ENCODE measurements at places on chromosomes 4 and X.

DNA sequence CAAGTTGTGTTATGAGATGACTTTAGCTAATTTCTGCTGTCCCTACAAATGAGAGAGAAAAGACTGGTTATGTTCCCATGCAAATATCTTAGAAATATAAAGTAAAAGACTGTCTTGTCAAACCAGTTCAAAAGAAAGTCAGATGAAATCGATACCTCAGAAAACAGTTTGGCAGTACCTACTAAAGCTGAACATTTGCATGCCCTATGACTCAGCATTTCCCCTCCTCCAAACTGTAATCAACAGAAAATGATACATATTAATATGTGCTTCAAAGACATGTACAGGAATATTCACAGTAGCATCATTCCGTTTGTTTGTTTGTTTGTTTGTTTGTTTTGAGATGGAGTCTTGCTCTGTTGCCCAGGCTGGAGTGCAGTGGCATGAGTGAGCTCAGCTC is 90.3 kb downstream of the ARX start:
- no peak for DNase-seq

GRCh38 chr4:88794952-88795351 is 97.3 kb upstream of the NAP1L5 start:
- DNase-seq = no peak

DNA sequence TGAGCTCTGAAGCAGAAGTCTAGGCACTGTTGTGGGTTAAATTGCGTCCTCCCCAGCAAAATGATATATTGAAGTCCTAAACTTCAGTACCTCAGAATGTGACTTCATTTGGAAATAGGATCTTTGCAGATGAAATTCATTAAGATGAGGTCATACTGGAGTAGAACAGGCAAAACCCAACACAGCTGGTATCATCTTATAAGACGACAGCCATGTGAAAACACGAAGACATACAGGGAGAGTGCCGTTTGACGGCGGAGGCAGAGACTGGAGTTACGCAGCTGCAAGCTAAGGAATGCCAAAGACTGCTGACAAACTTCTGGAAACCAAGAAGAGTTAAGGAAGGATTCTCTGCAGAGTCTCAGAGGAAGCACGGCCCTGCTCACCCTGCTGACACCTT is 241.5 kb downstream of the MAML3 start:
- no peak for DNase-seq

DNA sequence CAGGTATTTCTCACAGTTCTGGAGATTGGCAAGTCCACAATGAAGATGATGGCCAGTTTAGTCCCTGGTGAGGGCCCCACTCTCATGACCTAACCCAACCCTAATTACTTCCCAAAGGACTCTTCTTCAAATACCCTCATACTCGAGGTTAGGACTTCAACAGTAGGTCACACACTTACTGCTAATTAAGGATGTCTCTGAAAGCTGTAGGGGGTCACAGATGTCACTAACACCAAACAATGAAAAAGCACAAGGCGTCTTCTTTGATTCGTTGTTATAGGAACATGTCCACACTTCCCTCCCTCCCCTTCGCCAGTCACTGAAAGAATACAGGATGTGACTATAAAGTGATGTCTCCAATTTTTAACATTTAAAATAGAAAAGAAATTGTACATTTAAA is 309.7 kb downstream of the PACRGL start:
- DNase-seq = no peak

DNA sequence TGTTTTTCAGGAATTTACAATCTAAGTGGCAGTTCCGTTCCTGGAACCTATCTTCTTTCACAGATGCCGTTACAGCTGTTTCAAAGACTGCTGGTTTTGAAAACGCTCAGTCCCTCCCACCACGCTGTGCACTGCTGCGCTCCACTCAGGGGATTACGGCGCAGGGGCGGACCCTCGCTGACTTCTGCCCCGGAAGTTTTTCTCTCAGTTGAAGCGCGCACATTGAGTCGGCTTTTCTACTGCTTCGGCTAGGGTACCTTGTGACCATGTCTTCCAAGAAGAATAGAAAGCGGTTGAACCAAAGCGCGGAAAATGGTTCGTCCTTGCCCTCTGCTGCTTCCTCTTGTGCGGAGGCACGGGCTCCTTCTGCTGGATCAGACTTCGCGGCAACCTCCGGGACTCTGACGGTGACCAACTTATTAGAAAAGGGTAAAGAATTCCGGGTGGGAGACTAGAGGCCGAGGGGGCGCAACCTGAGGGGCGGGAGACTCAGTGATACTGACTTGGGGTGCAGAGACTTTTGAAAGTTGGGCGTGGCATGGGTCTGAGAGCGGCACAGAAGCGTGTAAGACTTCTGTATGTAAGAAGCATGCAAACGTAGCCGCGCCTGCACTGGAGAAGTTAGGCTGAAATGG is 597 bp upstream of the NUDT6 start:
- peak; percentile 64 for DNase-seq

DNA sequence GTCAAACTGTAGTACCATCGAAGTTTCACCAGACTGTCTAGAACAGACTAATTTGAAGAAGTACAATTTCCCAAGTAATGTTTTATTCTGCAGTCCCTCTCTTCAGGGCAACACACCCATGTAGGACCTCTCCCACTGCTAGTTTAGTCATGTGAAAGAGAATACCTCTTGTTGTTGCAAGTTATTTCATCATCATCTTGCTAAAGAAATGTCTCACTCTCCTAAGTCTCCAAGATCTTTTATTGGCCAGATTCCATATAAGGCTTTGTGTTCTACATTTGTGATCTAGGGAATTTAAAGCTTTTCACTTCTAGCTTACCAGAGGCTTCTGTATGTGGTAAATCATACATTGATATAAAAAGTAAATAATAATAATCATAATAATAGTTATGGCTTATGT is 745.3 kb upstream of the MAGEB2 start:
- no peak for DNase-seq

GRCh38 chr4:86256086-86256485 is 103.8 kb downstream of the MAPK10 start:
- DNase-seq = no peak

DNA sequence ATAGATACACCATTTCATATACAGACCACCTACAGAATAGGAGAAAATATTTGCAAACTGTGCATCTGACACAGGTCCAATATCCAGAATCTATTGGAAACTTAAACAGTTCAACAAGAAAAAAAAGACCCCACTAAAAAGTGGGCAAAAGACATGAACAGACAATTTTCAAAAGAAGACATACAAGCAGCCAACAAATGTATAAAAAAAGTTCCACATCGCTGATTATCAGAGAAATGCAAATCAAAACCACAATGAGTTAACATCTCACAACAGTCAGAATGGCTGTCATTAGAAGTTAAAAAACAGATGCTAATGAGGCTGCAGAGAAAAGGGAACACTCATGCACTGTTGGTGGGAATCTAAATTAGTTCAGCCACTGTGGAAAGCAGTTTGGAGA is 36.8 kb downstream of the KIAA0232 start:
- no peak for DNase-seq

- no peak for DNase-seq
These were observed 291.1 kb upstream of the NOCT start for GRCh38 chr4:138724530-138724929.

- no peak for DNase-seq
These were observed 162.1 kb downstream of the TSPAN5 start for GRCh38 chr4:98496152-98496845.

DNA sequence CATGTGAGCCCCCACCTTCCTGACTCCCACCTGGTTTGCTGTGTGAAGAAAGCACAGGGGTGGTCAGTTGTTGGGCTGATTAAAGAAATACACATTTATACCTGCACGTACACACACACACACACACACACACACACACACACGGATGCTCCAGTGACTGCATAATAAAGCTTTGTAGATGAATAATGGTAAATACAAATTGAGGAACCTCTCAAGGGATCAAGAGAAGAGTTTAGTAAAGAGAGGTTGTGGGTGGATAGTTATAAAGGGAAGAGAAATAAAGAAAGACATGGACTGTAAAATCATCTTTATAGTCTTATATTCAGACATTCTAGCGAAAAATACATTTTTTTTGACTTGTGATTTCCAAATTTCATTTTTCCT is 144.1 kb downstream of the MGST2 start:
- no peak for DNase-seq

- no peak for DNase-seq
These were observed 21.7 kb downstream of the RBPJ start for GRCh38 chr4:26342328-26343037.

GRCh38 chr4:183012879-183013729 is 86.0 kb upstream of the WWC2 start:
- DNase-seq = no peak

DNA sequence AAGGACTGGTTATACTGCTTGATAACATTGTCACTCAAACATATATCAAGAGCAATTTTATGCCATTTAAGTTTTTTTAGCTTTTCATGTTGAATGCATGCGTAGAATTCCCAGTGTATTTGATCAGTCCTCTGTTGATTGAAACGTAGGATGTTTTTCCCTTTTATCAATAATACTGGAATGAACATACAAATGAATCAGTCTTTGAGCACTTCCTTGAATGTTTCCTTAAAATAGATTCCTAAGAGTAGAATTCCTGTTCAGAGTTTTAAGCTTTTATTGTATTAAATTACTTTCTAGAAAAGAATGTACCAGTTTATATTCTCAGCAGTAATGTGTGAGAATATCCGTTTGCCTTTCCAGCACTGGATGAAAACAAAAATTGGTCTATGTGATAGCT is 37.8 kb downstream of the ADD1 start:
- no peak for DNase-seq

GRCh38 chrX:23575281-23575680 is 92.0 kb upstream of the PRDX4 start:
- no peak for DNase-seq

GRCh38 chr4:86091201-86091600 is 268.7 kb downstream of the MAPK10 start:
- DNase-seq = no peak

DNA sequence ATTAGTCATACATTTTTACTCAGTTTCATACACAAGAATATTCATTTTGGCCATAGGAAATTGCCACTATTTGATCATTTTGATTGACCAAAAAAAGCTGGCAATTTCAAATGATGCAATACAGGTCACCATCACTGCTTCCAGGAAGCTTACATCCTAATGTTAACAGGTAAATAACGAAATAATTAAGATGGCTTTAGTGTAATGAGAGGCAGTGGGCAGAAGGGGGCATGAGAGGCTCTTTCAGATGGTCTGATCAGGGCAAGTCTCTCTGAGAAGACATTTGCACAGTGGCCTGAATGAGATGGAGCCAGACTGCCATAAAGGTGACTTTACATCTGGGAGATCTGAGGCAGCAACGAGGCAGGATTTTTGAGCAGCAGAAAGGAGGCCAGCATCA is 170.7 kb downstream of the SLIT2 start:
- no peak for DNase-seq

- DNase-seq = no peak
These were observed 1530.0 kb downstream of the PCDH18 start for GRCh38 chr4:136002316-136002715.

DNA sequence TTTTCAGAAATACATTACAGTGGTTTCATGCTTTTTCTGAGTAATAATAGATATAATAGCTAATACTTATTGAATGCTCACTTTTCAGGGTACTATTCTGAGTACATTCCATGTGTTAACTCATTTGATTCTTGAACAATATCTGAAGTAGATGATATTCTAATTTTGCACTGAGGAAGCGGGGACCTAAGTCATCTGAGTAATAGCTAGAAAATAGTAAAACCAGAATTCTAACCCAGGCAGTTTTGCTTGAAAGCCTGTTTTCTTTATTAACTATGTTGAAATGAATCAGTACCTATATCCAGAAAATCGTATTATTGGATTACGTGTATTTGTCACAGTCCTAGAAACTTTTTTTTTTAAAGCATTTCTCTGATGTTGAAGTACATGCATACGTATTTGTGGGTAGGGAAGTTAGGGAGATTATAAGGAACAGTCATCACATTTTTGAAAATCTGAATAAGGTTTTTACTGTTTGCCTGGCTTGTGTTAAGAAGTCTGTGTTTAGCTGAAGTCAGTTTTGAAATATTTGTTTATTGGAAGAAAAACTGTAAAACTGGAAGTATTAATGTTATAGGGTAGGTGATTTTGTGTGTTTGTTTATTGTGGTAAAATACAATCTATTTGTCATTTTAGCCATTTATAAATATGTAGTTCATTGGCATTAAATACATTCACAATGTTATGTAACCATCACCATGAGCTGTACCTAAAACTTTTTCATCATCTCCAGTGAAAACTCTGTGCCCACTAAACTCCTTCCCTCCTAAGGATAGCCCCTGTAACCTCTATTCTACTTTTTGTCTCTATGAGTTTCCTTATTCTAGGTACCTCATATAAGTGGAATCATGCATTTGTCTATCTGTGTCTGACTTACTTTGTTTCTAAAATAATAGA is 55.3 kb downstream of the FIP1L1 start:
- no peak for DNase-seq

- DNase-seq = no peak
These were observed 258.1 kb upstream of the IL1RAPL1 start for GRCh38 chrX:28329156-28329555.

GRCh38 chr4:20151436-20151835 is 100.3 kb upstream of the SLIT2 start:
- DNase-seq = no peak

- DNase-seq = no peak
These were observed 94.5 kb upstream of the MXRA5 start for GRCh38 chrX:3440981-3441380.

- DNase-seq = no peak
These were observed 11.0 kb downstream of the TRMT10A start for GRCh38 chr4:99552872-99553271.

DNA sequence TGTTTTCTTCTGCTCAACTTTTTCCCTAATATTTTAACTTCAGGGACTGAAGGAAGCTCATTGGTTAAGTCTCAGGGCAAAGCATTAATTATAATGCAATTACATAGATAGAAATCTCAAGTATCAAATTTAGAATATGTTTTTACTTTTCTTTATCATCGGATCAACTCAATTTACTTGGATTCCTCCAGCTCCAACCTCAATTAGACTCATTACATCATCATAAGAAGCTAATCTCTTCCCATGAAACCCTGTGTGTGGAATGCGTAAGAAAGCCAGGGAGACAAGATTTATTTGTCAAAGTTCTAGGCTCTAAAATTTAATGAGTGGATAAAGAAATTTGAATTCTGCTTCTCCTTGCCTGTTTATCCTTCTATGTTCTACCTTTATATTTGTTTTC is 918.4 kb downstream of the ADGRL3 start:
- DNase-seq = no peak

All from stimulated activated CD4-positive, alpha-beta T cell treated with anti-CD3 and anti-CD28 coated beads, Interleukin-1b, Interleukin-23, amount 100 ng/mL, for 1 hour (primary cell).